Ovary (tissue), 10 donors: ENCODE measurements at places on chromosomes 7 and 10. TPM values are rescaled to one million over a fixed set of nuclear protein-coding genes. Genes with fewer than 3 reads are reported as not detected.

GRCh38 chr10:86712317-86712707 is 44.0 kb downstream of the LDB3 start:
- no peak for DNase-seq

- DNase-seq = no peak
Measured at GRCh38 chr10:6787091-6787490, 207.0 kb upstream of the PRKCQ start.

GRCh38 chr10:124732931-124733570 is 11.1 kb downstream of the FAM53B start:
- DNase-seq = no peak

DNA sequence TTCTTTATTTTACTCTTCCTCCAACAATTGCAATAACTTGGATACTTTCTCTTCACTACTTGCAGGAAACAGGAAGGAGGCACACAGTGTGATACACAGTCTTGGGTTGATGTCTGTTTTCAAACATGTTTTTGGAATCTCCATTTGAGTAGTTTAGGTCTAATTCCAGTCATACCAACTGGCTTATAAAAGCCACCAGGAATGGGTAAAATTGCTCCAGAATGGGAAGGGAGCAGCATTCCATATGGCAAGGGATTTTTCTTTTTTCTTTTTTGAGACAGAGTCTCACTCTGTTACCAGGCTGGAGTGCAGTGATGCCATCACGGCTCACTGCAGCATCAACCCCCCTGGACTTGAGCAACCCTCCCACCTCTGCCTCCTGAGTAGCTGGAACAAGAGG is 545.1 kb upstream of the GALNT17 start:
- no peak for DNase-seq

- no peak for DNase-seq
Measured at GRCh38 chr7:117993377-117994003, 120.2 kb upstream of the CTTNBP2 start.

GRCh38 chr7:157404845-157405481 is 68.2 kb downstream of the DNAJB6 start:
- peak; percentile 70 for DNase-seq

DNA sequence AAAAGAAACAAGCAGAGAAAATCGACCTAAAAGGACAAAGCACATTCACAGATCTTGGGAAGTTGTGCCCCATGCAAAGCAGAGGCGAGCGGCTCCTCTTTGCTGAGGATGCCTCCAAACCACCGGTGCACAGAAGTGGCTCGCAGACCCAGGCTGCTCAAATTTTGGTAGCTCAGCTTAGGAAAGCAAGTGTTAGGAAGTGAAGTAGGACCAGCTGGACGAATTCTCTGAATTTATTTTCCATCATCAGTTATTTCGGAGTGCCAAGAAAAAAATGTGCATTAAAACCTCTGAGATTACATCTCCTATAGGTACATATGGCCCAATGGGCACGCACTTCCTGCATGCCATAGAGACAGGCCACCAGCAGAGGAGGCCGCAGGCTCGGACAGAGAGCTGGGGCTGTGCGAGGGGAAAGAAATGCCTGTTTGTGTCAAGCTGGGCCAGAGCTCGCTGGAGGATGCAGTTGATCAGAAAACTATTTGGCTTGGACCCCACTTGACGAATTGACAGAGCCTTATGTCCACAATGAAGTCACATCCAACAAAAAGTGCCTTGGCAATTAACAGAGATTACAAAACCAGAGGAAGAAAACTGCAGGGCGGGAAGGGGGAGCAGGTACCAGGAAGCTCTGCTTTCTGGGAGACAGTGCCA is 122.3 kb upstream of the LYZL2 start:
- DNase-seq = peak; percentile 54

GRCh38 chr10:72598769-72599701 is 26.8 kb downstream of the MICU1 start:
- no peak for DNase-seq

- no peak for DNase-seq
Measured at GRCh38 chr10:84844461-84844860, 516.1 kb downstream of the CCSER2 start.

- DNase-seq = no peak
Measured at GRCh38 chr7:155830961-155831806, 18.9 kb upstream of the SHH start.

- DNase-seq = no peak
Measured at GRCh38 chr7:55185321-55185802, 166.5 kb downstream of the EGFR start.

- peak; percentile 65 for DNase-seq
Measured at GRCh38 chr10:96765406-96766240, 45.3 kb upstream of the PIK3AP1 start.

DNA sequence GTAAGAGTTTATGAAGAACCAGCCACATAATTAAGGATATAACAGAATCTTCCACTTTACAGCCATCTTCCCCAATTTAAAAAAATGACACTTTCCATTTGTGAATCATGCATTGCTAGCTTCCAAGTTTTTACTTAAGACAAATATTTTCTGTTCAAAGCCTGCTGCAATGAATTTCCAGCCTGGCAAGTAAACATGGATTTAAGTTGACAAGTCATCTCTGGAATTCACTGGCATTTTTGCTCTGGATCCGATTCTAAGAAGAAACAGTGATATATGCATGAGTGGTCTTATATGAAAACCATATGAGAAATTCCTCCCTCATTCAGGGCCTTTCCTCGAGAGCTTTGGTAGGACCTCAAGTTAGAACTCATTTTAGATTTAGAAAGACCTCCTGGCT is 116.1 kb upstream of the CDCA7L start:
- DNase-seq = no peak

- no peak for DNase-seq
Measured at GRCh38 chr10:970311-971149, 17.7 kb upstream of the GTPBP4 start.

- DNase-seq = no peak
Measured at GRCh38 chr10:5617521-5617920, 48.9 kb downstream of the ASB13 start.

DNA sequence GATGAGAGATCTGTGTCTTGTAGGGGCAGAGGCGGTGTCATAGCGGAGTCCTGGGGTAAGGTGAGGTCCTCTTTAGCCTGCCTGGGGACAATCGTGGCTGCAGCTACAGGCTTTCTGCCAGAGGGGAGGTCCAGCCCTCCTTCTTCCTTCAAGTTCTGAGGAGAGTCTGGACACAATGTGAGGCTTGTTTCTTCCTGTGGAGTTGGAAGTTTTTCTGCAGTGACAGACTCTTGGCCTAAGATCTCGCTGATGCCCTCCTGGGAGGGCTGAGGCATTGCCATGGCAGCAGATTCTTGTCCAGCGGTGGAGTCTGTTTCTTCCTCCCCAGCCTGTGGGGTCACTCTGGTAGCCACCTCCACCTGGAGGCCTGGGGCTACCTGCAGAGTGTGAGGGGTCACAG is 4.4 kb downstream of the NACAD start:
- DNase-seq = peak; percentile 21

GRCh38 chr7:99120501-99120900 is 23.4 kb downstream of the SMURF1 start:
- no peak for DNase-seq

- DNase-seq = no peak
Measured at GRCh38 chr10:11115337-11115736, 97.7 kb downstream of the CELF2 start.

- no peak for DNase-seq
Measured at GRCh38 chr10:93501650-93502049, 5.2 kb downstream of the CEP55 start.

DNA sequence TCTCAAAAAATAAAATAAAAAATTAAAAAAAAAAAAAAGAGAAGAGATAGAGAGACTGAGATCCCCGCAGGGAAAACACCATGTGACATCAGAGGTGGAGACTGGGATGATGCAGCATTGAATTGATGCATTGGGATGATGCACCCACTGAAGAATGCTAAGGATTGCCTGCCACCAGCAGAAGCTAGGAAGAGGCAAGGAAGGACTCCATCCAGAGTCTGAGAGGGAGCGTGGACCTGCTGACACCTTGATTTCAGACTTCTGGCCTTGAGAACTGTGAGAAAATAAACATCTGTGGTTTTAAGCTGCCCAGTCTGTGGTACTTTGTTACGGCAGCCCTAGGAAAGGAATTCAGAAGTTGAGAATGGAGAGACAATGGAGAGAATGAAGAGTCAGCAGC is 89.8 kb upstream of the PRPS1L1 start:
- no peak for DNase-seq

DNA sequence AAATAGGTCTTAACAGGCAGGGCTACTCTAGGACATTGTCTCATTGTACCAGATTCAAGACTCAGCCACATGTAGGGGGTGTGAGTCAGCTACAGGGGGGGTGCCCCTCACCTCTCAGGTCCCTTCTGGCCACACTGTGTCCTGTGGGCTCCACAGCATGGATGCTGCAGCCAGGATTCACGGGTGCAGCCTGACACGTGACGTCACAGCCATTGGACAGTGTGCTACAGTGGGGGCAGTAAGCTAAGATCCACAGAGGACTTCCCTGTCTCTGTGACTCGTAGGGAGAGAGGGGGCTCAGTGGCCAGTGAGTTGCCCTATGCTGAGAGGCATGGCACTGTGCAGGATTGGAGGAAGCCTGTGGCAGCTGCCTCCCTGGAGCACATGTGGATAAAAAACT is 77.9 kb downstream of the TMEM178B start:
- DNase-seq = no peak

DNA sequence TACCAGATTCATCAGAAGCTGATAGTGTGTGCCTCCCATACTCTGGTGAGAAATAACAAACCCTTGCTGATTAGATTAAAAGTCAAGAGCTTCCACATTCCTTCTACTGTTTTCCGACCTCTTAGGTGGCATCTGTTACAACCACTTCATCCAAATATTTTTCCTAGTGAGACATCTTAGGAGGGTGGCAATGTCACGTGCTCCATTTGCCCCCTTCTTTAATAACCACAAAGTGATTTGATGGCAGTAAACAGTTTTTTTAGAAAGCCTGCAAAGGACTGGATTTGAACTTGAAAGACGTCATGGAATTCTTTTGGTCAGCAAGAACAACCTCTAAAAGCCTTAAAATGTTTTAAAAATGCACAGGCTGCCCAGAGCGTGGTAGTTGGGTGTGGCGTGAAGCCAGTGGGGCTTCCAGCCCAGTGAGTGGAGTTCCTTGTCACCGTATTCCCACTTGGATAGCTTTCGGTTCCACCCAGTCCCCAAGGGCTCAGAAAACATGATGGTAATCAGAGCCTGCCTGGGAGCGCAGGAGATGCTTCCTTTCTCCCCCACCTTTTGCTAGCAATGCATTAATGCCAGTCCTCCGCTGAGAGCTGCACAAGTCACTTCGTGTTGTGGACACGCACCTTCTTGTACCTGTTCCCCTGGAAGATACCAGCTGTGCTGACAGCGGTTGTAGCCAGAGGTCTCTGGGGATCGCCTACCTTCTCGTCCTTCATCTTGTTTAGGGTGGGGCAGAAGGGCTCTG is 256.4 kb downstream of the KIAA1217 start:
- peak; percentile 62 for DNase-seq

GRCh38 chr7:46134795-46135194 is 213.7 kb upstream of the IGFBP3 start:
- DNase-seq = no peak

GRCh38 chr7:157500171-157500960 is 163.6 kb downstream of the DNAJB6 start:
- no peak for DNase-seq

DNA sequence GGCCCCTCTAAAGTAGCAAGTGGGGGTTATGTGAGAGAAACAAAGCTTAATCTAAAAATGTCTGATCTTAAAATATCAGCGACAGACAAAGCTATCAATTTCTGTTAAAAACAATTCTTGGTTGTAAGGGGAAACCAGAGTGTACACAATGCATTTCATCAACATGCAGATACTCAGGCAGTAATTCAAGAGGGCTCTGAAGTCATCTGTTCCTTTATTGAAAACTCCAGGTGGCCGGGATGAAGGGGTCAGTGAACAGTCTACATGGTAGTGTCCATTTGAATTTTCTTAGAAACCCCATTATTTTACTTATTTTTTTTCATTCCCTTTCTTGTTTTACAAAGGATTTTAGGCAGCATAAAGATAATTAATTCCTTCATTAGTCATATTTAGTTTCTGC is 36.7 kb upstream of the BTBD16 start:
- DNase-seq = no peak

DNA sequence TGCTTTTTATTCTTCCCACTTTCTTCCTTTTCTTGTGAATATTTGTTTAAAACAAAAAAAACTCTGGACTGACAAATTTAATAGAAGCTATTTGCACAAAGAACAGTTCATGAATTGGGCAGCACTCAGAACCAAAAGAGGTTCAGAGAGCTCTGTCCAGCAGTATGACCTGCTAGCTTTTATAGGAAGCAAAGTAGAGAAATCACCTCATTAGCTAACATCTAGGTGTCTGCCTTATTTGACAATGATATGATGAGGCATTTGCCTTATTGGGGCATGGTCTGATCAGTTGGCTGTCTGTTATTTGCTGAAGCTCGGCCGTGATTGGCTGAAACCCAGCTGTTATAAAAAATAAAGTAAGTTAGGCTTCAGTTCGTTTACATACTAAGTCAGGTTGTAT is 819 bp upstream of the TRIM4 start:
- DNase-seq = no peak

DNA sequence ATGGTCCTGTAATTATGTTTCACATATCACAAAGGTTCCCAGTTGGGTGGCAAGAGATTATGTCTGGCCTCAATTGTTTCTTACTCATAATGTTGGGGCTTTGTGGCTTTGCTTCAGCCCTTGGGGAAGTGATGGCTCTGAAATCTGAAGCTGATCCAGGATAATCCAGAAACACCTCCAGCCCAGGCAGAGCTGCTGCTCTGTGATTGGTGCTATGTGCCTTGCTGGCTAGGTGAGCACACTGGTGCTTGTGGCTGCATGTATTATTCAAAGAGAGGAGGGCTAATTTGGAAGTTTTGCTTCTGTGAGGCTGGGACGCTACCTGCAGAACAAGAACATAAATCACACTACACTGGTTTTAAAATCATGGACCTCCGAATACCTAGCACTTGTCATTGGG is 346.6 kb upstream of the MGMT start:
- DNase-seq = no peak

The SMC3 gene
- total RNA-seq = 38.3 TPM

The SNX10 gene
- total RNA-seq = 1.4 TPM

The AOC1 gene
- not detected for total RNA-seq

The SPDYE2 gene
- 0.47 TPM for total RNA-seq

The OR2A1 gene
- total RNA-seq = 0.25 TPM

The ZNF107 gene
- total RNA-seq = 6.1 TPM

The TMEM130 gene
- 0.12 TPM for total RNA-seq

The STX1A gene
- 4.5 TPM for total RNA-seq

The TNS3 gene
- total RNA-seq = 137 TPM

The NKX1-2 gene
- total RNA-seq = not detected

The TEX36 gene
- not detected for total RNA-seq

The SFTPA1 gene
- 0.45 TPM for total RNA-seq

The CRYGN gene
- not detected for total RNA-seq

The CCDC3 gene
- 53.7 TPM for total RNA-seq

The AGFG2 gene
- total RNA-seq = 50.6 TPM
